Hippocampal formation (tissue), 2 donors: ENCODE measurements at places on chromosomes 12 and 14.

DNA sequence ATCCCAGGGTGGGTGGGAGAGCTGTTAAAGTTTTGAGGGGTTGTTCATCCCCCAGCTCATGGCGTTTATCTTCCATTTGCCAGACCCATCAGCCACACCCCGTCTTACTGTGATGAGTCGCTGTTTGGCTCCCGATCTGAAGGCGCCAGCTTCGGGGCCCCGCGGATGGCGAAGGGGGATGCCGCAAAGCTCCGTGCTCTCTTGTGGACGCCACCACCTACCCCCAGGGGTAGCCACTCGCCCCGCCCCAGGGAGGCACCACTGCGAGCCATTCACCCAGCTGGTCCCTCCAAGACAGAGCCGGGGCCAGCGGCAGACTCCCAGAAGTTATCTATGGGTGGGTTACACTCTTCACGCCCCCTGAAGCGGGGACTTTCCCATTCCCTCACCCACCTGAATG is 5.7 kb downstream of the RITA1 start:
- no peak for DNase-seq

DNA sequence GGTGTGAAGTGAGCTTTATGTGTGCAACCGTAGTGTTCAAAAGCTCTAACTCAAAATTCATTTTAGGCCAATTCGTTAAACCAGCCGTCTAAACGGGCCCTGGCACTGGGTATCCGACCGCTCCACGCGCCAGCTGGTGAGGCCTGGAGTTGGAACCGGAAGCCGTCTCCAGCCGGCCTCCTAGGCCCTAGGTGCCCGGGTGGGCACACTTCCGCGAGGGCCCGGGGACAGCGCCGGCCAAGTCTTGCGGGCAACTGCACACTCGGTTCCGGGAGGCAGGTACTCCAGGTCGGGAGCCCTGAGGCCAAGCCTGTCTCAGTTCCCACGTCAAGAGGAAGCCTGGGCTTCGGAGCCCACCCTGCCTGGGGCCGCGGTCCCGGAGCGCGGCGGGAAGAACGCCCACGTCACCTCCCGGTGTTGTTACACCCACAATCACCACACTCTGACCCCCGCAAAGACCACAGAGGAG is 16.2 kb downstream of the OTX2 start:
- DNase-seq, result no peak

DNA sequence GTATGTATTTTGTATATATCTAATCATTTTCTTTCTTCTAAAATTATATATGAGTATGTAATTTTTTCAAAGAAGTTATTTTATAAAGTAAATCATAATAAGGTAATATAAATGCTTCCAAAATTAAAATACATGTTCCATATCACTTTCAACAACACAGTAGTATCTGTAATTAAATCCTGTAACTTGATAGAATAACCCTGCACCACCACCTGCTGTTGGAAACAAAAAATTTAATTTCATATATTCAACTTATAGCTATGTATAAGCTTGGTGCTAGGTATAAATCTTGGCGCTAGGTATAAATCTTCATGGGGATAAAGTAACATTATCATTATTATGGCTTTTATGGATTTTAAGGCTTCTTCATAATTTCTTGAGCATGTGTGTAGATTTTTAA is 149.7 kb upstream of the DCN start:
- no peak for DNase-seq

GRCh38 chr12:104299842-104300481 is 3.6 kb upstream of the EID3 start:
- DNase-seq, result no peak

- DNase-seq, result no peak
These were observed 480.7 kb downstream of the TMEM132D start for GRCh38 chr12:129423041-129423580.

- no peak for DNase-seq
These were observed 6.9 kb downstream of the GALNT9 start for GRCh38 chr12:132322206-132323132.

GRCh38 chr14:100150932-100151587 is 8.4 kb downstream of the DEGS2 start:
- no peak for DNase-seq

GRCh38 chr12:93908846-93909567 is 231.8 kb downstream of the CRADD start:
- peak; percentile 25 for DNase-seq

DNA sequence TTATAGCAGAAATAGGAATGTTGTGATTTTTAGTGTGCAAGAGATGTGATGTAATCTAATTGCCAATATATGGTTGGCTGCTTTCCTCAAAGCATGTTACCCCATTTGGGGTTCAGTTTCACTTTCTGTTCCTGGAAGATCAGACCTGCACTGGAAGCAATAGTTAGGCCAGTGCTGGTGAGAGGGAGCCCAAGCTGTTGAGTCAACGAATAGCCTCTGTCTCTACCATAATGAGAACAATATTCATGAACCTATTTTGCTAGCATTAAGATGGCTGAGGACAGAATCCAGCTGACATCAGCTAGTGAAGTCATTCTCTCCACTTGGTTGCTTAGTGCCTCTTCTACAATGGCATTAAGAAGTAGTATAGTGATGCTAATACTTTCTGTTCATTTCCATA is 379.9 kb upstream of the DCN start:
- no peak for DNase-seq

DNA sequence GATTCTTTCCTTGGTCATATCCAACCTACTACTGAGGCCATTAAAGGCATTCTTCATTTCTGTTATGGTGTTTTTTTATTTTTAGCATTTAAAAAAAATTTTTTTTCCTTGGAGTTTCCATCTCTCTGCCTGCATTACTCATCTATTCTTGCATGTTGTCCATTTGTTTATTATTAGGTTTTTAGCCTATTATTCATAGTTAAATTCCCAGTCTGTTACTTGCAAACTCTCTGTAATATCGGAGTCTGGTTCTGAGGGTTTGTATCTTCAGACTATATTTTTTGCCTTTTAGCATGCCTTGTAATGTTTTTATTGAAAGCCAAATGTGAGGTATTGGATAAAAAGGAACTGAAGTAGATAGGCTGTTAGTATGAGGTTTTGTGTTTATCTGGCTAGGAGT is 284.3 kb downstream of the FUT8 start:
- no peak for DNase-seq

GRCh38 chr12:3203713-3204112 is 126.5 kb downstream of the TSPAN9 start:
- DNase-seq, result no peak

DNA sequence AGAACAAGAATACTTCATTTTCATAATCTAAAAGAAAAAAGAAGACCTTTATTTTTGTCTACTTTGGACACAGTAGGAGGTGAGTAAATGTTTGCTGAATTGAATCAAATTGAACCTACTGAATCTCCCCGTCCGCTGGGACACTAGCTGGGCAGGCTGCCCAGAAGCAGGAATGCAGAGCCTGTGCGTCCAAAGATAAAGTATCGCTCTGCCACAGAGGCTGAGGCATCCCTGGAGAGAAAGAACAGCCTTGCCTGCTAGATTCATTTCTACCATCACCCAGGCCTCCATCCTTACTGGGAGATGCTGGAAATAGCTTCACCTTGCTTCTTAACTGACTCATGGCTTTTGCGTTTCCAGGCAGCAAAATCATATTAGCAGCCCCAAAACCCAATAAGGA is 64.1 kb upstream of the TSPAN11 start:
- no peak for DNase-seq

- no peak for DNase-seq
These were observed 12.8 kb downstream of the LUM start for GRCh38 chr12:91098461-91098860.

DNA sequence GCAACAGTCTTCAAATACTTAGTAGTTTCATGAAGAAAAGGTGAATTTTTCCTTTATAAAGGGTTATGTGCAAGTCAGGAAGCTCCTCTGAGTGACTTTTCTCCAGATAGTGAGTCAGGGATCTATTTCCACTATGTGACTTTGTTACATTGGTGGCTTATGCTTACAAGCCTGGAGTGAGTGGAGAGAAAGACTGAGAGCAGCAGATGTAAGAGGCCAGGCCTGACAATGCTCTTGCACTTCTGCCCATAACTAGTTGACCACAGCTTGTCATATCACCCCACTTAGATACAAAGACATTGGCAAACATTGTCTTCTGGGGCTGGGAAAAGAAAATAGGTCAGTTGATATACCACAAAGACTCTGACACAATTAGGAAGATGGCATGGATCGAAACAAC is 236.5 kb downstream of the PDZRN4 start:
- no peak for DNase-seq

- DNase-seq, result no peak
These were observed 1.4 kb downstream of the MYBPC1 start for GRCh38 chr12:101596172-101596571.

DNA sequence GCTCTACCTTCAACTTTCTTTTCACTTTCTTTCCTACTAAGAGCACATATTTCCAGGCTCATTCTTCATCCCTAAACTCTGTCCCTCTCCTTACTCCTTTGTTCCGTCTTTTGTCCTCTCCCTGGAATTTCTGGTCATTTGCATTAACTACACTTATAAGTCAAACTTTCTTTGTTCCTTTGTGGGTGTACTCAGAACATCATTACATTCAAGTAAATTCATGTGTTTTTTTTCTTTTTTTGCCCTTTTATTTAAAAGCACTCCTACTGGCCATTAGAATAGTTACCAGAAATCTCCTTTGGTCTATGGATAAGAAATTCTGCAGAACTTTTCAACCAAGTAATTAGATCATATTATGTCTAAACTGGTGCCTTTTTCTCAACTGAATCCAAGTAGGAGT is 802.6 kb downstream of the DIO2 start:
- no peak for DNase-seq

DNA sequence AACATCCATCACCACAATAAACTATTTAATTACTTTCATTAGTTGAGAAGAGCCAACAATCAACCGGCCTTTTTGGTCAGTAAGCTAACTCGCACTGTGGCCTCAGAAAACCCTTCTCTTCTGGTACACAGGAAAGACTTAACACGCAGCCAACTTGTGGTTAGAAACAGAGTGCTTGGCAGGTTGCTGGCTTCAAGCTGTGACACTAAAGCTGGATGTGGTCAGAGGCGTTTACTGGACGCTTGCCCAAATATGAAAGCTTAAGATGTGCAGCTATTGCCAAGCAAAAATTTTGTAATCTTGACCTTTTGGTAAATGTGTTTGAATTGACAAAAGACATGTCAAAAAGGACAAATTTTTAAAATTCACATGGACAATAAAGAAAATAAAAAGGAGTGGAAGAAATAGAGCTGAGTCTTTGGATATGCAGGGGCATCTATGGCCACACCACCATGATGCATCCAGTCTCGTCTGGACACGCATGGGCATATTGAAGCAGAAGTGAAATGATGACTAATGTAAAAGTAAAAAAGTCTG is 2.6 kb upstream of the KLRK1 start:
- no peak for DNase-seq

DNA sequence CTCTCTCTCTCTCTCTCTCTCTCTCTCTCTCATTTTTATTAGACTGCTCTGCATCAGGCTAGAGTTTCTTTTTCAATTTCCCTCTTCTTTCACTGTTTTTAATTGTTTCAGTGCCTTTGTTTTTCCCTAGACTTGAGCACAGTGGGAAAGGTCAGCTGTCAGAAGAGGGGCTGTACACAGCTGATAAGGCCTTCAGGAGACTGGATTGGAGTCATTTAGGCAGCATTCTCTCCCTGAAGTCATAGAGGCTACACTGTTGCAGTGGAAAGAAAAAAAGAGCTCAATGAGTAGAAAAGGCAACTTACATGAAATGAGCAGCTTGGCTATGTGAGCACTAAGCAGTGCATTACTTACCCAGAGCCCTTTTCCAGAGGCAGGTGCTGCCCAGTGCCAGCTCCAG is 456.9 kb downstream of the NRXN3 start:
- no peak for DNase-seq
